ENCODE measurements at places on chromosomes 5 and 9. TPM values are rescaled to one million over a fixed set of nuclear protein-coding genes. Genes with fewer than 3 reads are reported as not detected.

- DNase-seq, result no peak
Observed at GRCh38 chr5:8844847-8845246, 701.0 kb downstream of the SEMA5A start.

- DNase-seq, result no peak
Observed at GRCh38 chr9:34267660-34268059, 61.4 kb downstream of the KIF24 start.

MYORG gene
- total RNA-seq, result 2.4 TPM

ALDH1A1 gene
- 1.2 TPM for total RNA-seq

NRARP gene
- 3.7 TPM for total RNA-seq

Data from frontal cortex (tissue), 4 donors.